GM20000 (cell line): ENCODE measurements at places on chromosomes 7 and 10.

GRCh38 chr7:8295638-8296361, 33.8 kb upstream of the ICA1 start:
- DNase-seq: peak; percentile 80

DNA sequence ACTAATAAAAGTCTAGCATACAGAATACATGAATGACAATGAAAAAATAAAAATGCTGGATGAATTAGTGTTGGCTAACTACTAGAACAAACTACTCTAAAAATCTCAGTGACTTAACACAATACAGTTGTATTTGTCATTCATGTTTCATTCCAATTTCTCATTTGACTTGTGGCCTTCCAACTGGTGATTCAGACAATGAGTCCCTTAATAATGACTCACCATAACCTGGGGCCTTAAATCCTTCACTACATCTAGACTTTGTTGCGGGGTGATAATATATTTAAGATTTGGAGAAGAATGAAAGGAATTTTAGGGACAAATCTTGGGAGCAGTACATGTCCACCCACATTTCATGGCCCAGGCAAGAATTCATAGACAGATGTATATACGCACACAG, 90.5 kb upstream of the POM121L12 start:
- no peak for DNase-seq

GRCh38 chr10:108436096-108436495, 1271.6 kb upstream of the SORCS1 start:
- DNase-seq: no peak

DNA sequence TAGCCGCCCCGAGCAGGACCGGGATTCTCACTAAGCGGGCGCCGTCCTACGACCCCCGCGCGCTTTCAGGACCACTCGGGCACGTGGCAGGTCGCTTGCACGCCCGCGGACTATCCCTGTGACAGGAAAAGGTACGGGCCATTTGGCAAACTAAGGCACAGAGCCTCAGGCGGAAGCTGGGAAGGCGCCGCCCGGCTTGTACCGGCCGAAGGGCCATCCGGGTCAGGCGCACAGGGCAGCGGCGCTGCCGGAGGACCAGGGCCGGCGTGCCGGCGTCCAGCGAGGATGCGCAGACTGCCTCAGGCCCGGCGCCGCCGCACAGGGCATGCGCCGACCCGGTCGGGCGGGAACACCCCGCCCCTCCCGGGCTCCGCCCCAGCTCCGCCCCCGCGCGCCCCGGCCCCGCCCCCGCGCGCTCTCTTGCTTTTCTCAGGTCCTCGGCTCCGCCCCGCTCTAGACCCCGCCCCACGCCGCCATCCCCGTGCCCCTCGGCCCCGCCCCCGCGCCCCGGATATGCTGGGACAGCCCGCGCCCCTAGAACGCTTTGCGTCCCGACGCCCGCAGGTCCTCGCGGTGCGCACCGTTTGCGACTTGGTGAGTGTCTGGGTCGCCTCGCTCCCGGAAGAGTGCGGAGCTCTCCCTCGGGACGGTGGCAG, at the start of gene MGMT:
MGMT (plus strand) TSS at position 539 of the 656 bp plus-strand sequence.
- peak; percentile 99 for DNase-seq

- peak; percentile 11 for DNase-seq
Measured at GRCh38 chr10:12022580-12023257, 19.9 kb downstream of the UPF2 start.

- peak; percentile 95 for DNase-seq
Measured at GRCh38 chr7:43582503-43583423, at the start of gene STK17A. TSS of gene STK17A (plus strand) at chr7:43583108. CDS start at chr7:43583244, 136 bp downstream.

DNA sequence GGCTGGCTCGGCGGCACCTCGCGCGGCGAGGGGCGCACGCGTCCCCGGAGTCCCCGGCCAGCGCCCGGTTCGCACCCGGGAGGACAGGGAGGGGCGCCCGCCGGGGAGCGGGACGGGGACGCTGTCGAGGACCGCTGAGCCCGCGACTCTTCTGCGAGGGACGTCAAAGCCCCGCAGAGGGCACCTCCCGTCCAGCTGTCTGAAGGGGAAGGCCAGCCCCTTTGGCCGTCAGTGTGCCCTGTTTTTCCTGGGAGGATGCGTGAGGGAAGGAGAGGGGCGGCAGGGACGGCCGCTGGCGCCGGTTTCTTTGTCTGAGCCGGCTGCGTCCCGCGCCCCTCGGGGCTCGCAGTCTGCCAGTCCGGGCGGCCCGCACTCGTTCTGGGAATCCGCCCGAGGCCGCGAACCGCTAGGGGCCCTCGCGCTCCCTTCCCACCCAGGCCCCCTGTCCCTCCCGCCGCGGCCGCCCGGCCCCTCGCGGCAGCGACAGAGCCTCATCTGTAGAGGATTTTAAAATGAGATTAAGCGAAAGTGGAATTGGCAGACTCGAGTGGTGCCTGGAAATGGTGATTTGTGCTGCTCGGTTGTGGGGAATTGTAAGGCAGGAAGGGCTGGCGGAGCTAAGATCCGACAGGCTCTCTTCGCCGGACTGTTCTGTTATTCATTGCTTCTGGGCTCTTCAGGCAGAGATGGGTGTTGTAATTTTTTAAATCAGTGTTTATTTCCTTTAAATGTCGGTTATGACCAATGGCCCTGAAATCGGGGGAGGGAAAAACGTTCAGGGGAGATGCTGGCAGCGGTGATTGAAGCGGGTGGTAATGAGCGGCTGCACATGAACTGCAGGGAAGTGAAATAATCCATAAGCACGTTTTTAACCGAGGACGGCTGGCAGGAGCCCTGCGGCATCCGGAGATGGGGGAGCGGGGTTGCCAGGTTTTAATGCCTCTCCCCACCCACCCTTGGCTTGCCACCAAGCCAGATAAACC, 618 bp upstream of the RELN start:
- DNase-seq: peak; percentile 41

DNA sequence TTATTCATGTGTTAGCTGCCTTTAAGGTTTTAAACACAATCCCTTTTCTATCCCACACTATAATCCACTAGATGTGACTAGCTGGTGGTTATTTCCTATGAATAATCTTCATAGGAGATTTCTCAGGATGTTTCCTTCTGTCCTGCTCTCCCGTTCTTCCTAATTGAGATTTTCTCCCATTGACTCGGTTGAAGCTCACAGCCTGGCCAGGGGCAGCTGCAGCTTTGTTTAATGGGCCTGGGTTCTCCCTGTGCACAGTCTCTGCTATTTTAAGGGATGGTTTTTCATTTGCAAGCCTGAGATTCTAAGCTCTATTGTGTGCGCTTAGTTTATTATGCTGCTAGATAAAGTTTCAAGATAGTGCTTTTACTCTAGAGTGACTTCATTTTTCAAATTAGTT, 283.4 kb upstream of the AOAH start:
- DNase-seq: no peak

- peak; percentile 88 for DNase-seq
Measured at GRCh38 chr7:101688183-101688831, 59.2 kb upstream of the MYL10 start.

DNA sequence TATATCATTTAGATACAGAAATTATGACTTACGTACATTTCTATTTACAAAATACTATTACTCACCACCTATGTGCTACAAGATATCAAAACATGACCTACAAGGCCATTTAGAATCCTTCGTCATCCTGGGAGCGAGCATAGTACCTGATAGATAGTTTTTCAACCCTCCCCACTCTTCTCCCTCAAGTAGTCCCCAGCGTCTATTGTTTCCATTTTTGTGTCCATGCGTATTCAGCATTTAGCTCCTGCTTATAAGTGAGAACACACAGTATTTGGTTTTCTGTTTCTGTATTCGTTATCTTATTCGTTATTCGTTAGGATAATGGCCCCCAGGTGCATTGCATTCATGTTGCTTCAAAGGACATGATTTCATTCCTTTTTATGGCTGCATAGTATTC, 28.1 kb downstream of the PNLIPRP2 start:
- no peak for DNase-seq

GRCh38 chr10:113026679-113027078, 76.6 kb downstream of the TCF7L2 start:
- no peak for DNase-seq

- no peak for DNase-seq
Measured at GRCh38 chr10:100516847-100517246, 2.8 kb downstream of the SEC31B start.
